ENCODE measurements at places on chromosomes 16 and 17.
A peak's percentile ranks its signal among the peaks of the same experiment; 100 is the strongest.

DNA sequence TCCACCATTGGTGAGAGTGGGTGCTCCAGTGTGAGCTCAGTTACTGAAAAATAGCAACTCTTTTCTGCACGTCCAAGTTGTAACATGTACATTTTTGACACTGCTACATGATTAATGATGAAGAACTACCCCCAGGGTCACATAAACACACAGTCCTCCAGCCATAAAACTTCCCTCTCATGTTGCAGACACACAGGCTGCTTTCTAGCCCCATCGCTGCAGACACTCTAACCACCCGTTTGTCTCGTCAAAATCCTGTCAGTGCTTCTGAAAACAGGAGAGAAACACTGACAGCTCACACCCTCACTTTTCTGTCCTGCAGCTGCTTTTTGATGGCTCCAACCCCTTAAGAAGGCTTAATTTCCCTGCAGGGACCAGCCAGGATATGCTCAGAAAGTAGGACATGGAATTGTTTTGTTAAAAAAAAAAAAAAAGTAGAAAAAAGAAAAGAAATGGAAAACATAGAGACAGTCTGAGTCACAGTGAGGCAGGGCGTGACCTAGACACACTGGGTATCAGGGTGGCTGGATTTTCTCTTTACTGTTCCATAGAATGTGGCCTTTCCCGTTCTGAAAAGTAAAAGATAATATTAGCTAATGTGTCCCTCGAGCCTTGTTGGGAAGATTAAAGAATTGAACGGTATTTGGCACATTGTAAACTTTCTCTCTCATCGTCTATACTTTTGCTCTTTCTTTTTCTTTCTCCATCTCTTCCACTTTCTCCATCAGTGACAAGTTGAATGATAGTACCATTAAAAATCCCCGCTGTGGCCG, 20.7 kb upstream of the CCL5 start:
- DNase-seq = no peak

- DNase-seq = peak; percentile 9
These were observed 20.5 kb upstream of the SPACA3 start for GRCh38 chr17:32971171-32971570.

- no peak for DNase-seq
These were observed 19.5 kb downstream of the GRB7 start for GRCh38 chr17:39757176-39757662.

DNA sequence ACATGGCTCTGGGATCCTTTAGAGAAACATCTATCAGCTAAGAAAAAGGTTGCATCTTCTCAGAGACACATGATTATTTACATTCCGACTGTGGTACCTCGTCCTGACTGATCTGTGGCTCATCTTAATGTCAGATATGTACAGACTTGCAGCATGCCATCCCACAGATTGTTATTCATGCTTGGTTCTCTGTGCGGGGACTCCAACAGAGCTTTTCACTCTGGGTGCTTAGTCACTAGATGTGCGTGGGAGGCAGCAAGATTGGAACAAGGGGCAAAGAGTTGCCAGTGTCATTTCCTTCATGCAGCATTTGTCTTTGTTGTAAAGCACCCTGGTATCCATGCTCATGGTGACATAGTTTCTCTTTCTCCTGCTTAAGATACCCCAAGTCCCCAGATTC, 179.1 kb upstream of the CACNG5 start:
- peak; percentile 70 for DNase-seq

DNA sequence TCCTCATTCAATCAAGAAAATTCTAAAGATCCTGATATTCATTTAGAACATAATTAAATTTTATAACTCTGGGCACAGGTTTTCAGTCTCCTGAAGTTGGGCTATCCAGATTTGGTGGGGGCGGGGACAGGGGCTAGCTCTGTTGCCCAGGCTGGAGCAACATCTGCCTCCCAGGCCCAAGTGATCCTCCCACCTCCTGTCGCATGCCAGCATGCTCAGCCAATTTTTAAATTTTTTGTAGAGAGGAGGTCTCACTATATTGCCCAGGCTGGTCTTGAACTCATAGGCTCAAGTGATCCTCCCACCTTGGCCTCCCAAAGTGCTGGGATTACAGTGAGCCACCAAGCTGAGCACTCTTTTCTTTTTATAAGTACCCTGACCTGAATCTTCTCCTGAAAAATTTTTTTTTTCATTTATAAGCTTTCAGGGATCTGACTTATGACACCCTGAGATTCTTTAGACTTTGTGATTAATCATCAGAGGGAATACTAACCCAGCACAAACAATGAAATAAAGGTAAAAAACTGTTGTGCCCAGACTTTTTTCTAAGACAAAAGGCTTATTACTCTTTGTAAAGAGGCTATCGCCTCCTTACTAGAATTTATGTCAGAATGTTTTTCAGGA, 62.6 kb downstream of the TUBD1 start:
- peak; percentile 86 for DNase-seq

DNA sequence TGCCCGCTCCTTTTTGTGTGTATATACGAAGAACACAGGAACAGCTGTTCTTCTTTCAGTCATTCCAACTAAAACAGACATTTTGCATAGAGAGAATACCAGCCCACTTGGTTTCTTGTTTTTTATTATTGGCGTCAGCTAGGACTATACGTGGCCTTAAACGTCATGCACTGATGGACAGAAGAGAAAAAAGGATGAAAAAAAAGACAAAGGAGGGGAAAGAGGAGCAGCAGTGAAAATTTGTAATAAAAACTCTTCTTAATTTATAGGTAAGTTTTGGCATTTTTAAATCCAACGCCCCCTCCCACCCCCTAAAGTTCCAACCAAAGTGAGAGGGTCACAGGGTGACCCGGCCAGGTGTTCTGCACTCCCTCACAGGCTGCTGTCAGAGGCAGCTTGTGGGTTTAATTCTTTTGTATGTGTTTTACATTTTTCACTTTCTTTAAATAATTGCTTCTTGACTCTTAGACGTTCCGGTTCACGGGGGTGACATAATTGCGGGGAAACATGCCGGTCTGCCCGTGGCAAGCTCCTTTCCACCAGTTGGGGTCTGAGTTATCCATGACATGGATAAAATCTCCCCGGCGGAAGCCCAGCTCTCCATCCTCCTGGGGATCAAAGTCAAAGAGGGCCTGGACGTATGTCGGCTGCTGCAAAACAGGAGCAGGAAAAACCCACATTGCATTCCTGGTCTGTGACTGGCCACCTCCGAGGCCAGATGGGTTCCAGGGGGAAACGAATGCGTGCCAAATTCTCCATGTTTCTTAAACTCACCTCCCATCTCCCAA, 30.9 kb upstream of the SLC25A19 start:
- DNase-seq = peak; percentile 74

GRCh38 chr17:74952431-74953133, 16.9 kb downstream of the OTOP3 start:
- no peak for DNase-seq

DNA sequence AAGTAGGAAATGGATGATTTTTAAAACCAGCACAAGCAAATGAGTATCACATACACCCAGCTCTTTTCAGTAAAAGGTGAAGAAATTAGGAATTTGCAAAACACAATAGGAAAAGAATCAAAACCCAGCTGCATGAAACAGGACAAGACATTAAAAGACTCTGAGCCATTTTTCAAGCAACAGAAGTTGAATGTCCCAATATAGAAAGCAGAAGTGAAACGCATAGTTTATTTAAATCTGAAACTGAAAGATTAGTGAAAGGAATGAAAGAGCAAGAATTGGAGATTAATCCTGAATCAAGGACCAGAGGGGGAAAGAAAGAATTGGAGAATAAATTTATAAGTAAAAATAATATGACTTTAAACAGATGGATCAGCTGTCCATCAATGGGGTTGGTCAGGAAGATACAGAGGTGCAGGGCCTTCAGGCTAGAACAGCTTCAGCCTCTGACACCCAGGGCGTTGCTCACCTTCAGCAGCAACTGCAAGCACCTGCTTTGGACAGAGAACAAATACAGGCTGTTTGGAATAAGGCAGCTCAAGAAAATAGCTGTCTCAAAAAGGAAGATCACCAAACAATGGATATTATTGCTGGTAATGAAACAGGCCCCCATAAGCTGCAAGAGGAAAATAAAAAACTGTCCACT, 3.9 kb upstream of the ARHGAP17 start:
- DNase-seq = no peak

- peak; percentile 100 for DNase-seq
These were observed 28.7 kb upstream of the TNRC6A start for GRCh38 chr16:24700549-24701392.

DNA sequence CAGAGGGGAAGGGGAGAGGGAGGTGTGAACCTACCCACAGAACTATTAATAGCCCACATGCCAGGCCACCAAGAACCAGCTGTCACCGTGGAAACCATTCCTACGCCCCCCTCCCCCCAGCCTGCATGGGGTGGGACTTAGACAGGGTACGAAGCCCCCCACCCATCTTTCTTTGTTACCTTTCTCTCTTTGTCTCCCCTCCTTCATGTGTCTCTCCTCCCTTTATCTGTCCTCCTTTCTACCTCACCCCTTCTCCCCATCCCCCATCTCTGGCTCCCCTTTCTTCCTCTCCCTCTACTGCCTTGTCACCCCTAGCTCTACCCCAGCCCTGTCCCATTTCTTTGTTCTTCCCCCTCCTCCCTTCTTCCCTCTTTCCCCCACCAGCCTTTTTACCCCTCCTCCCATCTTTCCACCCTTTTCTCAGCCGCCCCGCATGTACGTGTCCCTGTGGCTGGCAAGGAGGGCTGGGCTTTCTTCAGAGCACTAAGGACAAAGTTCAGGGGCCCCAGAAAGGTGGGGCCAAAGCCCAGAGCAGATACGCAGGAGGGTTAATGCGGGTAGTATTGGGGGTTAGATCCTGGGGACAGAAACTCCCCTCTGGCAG, 8.0 kb downstream of the THRA start:
- DNase-seq = no peak

GRCh38 chr16:17768257-17768656, 297.5 kb upstream of the XYLT1 start:
- peak; percentile 95 for DNase-seq

- peak; percentile 6 for DNase-seq
These were observed 53.6 kb downstream of the GRB7 start for GRCh38 chr17:39791111-39791992.

DNA sequence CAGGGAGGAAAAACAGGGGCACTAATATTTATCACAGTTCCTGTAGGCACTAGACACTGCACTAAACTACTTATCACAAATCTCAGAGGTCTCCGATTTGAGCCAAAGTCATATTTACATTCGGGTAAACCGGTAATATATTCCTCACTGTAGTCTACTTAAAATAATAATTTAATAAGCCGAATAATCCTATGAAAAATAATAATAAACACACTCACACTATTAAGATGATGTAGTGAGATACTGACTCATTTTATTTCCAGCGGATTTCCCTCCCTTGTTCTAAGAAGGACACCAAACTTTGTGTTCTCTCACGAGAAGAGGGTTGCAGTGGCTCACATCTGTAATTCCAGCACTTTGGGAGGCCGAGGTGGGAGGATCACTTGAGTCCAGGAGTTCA, 36.6 kb upstream of the TNRC6A start:
- no peak for DNase-seq

- DNase-seq = no peak
These were observed 4.3 kb downstream of the TRAF4 start for GRCh38 chr17:28747801-28748750.

- DNase-seq = peak; percentile 85
These were observed 2.0 kb upstream of the C17orf99 start for GRCh38 chr17:78144147-78144719.

DNA sequence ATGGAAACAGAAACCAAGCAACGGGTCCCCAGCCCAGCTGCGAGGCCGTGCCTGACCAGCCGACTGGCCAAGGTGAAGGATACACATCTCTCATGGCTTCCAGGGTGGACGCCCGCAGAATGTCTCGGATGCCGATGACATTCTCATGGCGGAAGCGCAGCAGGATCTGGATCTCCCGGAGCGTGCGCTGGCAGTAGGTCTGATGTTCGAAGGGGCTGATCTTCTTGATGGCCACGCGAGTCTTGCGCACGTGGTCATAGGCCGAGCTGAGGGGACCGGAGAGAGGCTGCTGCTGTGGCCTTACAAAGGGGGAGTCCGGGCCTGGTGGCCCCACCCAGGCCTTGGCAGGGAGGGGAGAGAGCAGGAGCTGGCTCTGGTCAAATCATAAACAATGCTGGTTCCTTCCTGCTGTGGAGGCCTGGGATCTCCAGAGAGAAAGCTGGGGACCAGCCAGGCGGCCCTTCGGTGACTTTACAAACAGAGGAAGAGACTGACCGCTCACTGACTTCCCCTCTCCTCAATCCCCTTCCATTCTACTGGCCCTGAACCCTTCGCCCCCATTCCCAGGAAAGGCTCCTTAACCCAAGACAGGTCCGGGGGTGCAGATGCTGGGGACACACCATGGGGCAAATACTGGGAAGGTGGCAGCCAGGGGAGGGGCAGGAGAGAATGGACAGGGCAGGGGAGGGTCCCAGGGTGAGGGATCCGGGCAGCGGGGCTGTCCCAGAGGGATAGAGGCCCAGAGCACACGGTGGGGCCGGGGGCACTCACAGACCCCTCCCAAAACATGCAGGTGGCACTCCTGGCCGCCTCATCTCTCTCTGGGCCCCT, 1.1 kb downstream of the MAPK3 start:
- DNase-seq = peak; percentile 37

GRCh38 chr16:13634959-13635358, 285.0 kb upstream of the ERCC4 start:
- DNase-seq = no peak

- no peak for DNase-seq
These were observed 131.7 kb downstream of the TMEM114 start for GRCh38 chr16:8458481-8459046.

GRCh38 chr16:75250809-75251279, 580 bp downstream of the BCAR1 start:
- no peak for DNase-seq

- no peak for DNase-seq
These were observed 76.9 kb upstream of the CREBBP start for GRCh38 chr16:3957344-3957980.

DNA sequence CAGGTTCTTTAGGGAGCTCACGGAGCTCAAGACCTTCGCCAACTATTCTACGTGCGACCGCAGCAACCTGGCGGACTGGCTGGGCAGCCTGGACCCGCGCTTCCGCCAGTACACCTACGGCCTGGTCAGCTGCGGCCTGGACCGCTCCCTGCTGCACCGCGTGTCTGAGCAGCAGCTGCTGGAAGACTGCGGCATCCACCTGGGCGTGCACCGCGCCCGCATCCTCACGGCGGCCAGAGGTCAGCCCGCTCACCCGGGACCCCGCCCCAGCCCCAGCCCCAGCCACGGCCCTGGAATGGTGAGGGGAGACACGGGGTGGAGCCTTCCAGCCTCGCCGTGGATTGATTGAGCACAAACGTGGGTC, 13.5 kb downstream of the SARM1 start:
- DNase-seq = no peak

GRCh38 chr16:11056993-11057649, 112.8 kb downstream of the CLEC16A start:
- DNase-seq = no peak

DNA sequence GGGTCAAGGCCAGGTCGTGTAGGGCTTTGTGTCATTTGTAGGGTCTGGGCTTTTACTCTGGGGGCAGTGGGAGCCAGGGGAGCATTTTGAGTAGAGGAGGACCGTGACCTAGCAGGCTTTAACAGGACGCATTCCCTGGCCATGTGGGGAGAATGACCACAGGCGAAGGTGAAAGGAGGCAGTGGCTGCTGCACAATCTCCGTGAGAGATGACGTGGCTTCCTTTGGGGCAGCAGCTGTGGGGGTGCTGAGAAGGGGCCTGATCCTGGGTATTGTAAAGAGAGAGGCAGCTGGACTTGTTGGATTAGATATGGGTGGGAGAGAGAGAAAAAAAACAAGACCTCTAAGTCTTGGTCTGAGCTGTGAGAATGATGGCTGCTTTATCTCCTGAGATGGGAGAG, 46.0 kb downstream of the KATNIP start:
- no peak for DNase-seq

- no peak for DNase-seq
These were observed 740 bp upstream of the JPT2 start for GRCh38 chr16:1677339-1677738.

- no peak for DNase-seq
These were observed 5.0 kb downstream of the RPRML start for GRCh38 chr17:46974086-46974485.
